ENCODE measurements at places on chromosomes 11 and 22.

DNA sequence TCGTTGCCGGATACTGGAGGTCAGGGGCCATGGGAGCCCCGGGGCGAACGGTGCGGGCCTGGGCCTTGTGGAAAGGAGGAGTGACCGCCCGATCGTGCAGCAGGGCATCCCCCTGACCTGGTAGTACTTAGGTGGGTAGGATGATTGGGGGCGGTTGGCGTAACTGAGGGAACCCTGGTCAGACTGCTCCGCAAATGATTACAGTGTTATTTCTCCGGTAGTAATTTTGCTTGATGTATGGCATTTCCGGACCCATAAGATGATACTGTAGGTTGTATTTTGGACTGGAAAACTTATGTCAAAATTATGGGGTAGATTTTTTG is 762 bp downstream of the MTMR3 start:
- DNase-seq: peak; percentile 9

GRCh38 chr11:73240190-73240781 is 22.2 kb downstream of the P2RY2 start:
- DNase-seq: no peak

GRCh38 chr11:79906164-79906563 is 465.3 kb upstream of the TENM4 start:
- DNase-seq: no peak

DNA sequence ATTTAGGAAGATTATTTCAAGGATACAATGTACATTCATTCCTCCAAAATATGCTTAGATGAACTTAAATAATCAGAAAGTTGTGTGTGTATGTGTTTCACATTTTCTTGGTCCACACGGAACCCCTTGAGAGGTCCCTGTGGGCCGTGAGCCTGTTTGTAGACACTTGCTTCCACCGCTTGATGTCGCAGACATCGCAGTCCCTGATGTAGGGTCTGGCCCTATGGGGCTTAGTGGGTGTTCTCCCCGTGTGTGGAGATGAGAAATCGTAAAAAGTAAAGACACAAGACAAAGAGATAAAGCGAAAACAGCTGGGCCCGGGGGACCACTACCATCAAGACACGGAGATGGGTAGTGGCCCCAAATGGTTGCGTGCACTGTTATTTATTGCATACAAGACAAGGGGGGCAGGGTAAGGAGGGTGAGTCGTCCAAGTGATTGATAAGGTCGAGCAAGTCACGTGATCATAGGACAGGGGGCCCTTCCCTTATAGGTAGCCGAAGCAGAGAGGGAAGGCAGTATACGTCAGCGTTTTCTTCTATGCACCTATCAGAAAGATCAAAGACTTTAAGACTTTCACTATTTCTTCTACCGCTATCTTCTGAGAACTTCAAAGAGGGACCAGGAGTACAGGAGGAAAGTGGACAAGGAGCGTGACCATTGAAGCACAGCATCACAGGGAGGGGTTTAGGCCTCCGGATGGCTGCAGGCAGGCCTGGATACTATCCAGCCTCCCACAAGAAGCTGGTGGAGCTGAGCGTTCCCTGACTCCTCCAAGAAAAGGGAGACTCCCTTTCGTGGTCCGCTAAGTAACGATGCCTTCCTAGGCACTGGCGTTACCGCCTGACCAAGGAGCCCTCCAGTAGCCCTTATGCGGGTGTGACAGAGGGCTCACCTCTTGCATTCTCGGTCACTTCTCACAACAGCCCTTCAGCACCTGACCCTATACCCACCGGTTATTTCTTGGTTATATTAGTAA is 1.2 kb upstream of the APOBEC3C start:
- DNase-seq: no peak

GRCh38 chr11:92922731-92923130 is 46.7 kb upstream of the MTNR1B start:
- no peak for DNase-seq

GRCh38 chr11:11382858-11383532 is 29.9 kb upstream of the CSNK2A3 start:
- DNase-seq: no peak

GRCh38 chr11:725624-726202 is 19.7 kb downstream of the EPS8L2 start:
- no peak for DNase-seq

- DNase-seq: peak; percentile 91
Measured at GRCh38 chr22:46762238-46763050, at the start of gene TBC1D22A. Gene TBC1D22A (plus strand): TSS chr22:46762650. CDS start chr22:46762787, 137 bp downstream.

- DNase-seq: no peak
Measured at GRCh38 chr11:95453616-95454171, 222.7 kb upstream of the SESN3 start.

DNA sequence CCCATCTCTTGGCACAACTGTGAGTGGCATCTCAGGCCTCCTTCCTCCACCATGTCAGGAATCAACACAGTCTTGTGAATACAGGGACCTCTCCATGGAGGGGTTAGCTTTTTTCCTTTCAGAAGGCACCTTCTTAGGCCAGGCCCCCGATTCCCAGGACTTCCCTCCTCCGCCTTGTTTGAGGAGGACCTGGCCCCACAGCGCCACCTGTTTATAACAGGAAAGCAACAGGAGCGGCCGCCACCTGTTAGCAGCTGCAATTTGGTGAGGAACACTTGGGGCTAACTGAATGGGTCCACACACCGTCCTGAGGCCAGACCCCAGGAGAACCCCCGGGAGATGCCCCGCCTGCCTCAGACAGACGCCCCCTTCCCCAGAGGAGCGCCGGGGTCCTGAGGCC is 3.8 kb upstream of the PKP3 start:
- DNase-seq: no peak

- no peak for DNase-seq
Measured at GRCh38 chr22:29801153-29801552, 34.0 kb downstream of the UQCR10 start.

DNA sequence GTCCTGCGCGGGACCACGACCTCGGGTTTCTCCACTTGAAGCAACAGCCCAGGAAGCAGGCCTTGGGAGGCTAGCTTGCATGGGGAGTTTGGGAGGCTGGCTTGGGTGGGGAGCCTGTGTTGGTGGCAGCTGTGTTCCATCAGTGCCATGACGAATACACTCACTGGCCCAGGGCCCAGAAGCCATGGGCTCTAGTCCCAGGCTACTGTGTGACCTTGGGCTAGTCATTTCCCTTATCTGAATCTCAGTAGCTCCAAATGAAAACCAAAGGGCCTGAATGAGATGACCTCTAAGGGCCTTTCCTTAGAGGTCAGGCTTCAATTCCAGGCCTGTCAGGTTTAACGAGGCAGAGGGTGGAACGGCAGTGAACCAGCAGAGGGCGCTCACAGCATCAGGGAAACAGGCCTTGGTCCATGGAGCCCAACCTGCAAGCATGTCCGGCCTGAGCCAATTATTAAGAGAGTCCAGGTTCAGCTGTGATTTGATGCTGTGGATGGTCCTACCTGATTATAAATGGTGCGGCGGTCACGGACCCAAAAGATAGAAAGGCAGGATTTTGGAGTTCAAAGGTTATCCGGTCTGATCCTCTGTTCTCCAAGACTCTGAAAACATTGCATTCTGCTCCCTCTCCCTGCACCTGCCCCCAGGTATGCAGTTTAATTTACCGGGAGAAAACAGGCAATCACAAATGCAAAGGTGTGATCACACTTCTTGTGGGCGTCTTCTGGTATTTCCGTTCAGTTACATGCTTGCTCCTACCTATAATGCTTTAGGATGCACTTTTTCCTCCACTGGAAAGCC is 15.9 kb downstream of the PTPN5 start:
- peak; percentile 9 for DNase-seq

DNA sequence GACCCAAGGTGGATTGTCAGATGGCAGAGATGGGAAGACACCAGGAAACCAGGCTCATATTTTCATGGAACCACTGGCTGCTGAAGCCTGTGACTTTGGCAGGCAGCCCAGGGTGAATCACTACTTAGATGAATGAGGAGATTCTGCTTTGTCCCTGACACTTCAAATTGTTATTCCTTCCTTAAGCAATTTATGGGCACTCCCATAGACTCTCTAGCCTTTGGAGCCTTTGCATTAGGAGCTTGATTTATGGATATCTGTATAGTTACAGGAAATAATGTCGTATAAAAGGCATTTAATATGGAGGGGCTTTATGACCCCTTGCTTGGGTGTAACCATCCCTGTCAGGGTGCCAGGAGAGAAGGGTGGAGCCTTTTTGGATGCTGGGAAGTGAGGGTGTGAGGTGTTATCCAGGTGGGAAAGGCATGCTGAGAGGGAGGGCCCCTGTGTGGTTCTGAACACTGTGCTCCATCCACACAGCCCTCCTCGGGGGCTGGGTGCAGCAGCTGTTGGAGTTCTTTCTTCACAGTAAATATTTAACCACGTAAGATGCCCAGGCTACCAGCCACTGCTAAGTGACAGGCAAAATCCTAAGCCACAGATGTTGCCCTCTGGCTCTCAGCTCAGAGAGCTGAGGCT is 35.3 kb downstream of the IL18 start:
- no peak for DNase-seq

- DNase-seq: no peak
Measured at GRCh38 chr22:45073064-45073463, 63.3 kb upstream of the PHF21B start.

GRCh38 chr22:27220339-27220738 is 563.0 kb downstream of the MIAT start:
- DNase-seq: no peak

GRCh38 chr11:19633276-19633675 is 79.4 kb upstream of the NAV2 start:
- no peak for DNase-seq

DNA sequence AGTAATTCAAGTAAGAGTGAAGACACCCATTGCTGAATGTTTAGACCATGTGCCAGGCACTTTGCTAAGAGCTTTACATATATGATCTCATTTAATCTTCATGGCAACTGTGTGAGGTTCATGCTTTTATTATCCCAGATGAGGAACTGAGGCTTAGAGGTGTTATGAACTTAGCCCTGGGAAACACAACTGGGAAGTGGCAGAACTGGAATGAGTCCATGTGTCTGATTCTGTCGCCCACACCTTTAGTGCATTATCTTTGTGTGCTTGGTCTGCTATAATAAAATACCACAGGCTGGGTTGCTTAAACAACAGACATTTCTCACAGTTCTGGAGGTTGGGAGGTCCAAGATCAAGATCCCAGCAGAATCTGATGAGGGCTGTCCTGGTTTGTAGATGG is 108.7 kb upstream of the PLET1 start:
- DNase-seq: no peak

All from activated CD4-positive, alpha-beta T cell treated with anti-CD3 and anti-CD28 coated beads for 1 hour (primary cell).